ENCODE measurements at places on chromosomes 5 and 9.

DNA sequence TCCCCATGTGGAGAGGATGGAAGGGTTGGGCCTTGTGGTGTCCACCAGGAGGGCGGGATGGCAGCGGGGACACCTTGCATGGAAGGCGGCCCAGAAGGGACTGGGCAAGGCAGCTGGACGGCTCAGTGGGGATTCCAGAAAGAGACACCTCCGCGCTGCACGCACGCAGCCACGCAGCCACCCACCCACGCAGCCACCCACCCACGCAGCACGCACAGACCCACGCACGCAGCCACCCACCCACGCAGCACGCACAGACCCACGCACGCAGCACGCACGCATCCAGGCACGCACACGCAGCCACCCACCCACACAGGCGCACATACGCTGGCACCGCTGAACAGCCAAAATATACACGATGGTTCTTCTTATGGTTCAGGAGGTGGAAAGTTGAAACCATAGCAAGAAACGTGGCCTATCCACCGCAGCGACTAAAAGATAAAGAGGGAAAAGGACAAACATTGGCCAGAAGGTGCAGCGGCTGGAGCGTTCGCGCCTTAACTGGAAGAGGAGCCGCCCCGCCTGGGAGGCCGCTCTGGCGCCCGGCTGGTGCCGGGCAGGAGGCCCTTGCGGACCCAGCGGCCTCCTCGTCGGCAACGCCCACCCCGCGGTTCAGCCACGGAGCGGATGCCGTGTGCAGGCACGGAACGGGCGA lies 22.2 kb upstream of the EXOC3 start:
- DNase-seq = peak; percentile 73

GRCh38 chr9:69089491-69089890 lies 53.9 kb downstream of the FXN start:
- no peak for DNase-seq

GRCh38 chr5:51377151-51378060 lies 5.8 kb upstream of the ISL1 start:
- no peak for DNase-seq

DNA sequence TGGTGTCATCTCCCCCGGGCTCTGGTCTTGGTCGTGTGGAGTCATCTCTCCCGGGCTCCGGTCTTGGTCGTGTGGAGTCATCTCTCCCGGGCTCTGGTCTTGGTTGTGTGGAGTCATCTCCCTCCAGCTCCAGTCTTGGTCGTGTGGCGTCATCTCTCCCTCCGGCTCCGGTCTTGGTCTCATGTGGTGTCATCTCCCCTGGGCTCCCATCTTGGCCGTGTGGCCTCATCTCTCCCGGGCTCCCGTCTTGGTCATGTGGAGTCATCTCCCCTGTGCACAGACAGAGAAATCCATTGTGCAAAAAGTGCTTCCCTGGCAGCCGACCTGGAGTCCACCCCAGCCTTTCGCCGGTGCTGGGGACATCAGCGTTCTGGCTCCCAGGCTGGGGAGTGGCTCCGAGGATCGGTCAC lies 91.1 kb upstream of the CACNA1B start:
- peak; percentile 56 for DNase-seq

DNA sequence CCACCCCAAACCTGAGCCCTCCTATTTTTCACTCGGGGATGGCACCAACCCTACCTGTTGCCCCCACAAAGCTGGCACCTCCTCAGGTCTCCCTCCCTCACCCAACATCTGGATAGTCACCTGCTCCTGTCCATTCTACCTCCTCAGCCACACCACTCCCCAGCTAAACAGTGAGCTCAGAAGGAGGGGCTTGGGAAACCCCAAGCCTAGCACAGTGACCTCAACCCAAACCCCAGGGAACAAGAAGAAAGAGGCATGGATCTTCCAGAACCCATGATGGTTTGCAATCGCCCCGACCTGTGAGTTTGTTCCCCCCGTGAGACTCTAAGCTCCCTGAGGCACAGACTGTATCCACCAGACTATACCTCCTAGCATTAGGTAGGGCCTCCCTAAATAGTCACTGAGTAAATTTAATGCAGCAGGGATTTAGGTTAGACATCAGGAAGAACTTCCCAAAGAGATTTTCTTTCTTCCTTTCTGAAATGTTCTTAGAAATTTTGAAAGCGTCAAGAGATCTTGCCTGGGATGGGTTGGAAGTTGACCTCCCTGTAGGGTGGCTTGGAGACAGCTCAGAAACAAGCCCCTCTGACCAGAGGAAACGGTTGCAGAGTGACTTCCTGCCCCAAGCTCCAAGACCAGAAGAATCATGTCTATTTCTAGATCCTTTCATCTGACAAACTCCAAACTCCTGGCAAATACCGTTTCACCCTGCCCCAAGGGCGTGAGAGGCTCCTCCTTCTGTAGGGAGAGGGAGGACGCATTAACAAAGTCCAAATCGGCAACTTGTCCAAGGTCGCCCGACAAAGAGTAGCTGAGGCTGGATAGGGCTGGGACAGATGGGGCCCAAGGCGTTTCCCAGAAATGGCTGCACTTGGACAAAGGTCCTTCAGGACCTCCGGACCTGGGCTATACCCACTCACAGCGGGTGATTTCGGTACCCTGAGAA lies 4.1 kb downstream of the FIBCD1 start:
- DNase-seq = no peak

GRCh38 chr5:143064218-143064641 lies 294.1 kb downstream of the ARHGAP26 start:
- no peak for DNase-seq
